ENCODE measurements at places on chromosomes 7 and 10.

- DNase-seq: no peak
Observed at GRCh38 chr7:104973227-104973626, 40.8 kb upstream of the KMT2E start.

DNA sequence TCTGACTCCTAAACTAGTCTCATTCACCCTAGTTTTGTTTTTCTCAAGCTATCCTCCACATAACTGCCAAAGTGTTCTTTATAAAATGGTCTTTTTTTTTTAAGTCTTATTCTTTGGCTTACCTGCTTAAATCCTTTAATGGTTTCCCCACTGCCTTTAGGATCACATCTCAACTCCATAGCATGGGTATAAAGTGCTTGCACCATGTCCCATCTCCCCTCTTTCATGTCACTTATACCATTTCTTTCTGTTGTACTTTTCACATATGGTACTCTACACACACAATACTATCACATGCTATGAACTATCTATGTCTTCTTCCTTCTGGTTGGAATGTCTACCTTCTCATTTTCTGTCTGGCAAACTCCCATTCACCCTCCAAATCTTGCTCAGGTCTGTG, 5.1 kb downstream of the MTPAP start:
- DNase-seq: no peak

- DNase-seq: no peak
Observed at GRCh38 chr10:11828682-11829284, 5.6 kb downstream of the PROSER2 start.

GRCh38 chr10:15865304-15865703, 5.0 kb upstream of the MINDY3 start:
- DNase-seq: no peak

DNA sequence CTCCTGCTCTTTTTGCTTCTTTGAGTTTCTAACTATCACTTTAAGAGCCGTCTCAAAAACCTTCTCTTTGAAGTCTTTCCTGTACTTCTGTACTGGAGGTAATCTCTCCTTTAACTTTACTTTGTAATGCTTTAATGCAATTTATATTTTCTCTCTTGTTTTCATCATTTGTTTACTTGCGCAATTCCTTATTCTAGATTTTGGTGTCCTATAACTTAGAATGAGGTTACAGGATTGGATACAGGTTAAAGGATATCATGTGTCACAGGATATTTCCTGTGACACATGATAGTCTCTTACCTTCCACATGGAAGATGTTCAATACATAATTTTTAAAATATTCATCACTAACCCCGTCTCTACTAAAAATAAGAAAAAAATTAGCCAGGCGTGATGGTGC, 42.4 kb upstream of the CPN1 start:
- no peak for DNase-seq

DNA sequence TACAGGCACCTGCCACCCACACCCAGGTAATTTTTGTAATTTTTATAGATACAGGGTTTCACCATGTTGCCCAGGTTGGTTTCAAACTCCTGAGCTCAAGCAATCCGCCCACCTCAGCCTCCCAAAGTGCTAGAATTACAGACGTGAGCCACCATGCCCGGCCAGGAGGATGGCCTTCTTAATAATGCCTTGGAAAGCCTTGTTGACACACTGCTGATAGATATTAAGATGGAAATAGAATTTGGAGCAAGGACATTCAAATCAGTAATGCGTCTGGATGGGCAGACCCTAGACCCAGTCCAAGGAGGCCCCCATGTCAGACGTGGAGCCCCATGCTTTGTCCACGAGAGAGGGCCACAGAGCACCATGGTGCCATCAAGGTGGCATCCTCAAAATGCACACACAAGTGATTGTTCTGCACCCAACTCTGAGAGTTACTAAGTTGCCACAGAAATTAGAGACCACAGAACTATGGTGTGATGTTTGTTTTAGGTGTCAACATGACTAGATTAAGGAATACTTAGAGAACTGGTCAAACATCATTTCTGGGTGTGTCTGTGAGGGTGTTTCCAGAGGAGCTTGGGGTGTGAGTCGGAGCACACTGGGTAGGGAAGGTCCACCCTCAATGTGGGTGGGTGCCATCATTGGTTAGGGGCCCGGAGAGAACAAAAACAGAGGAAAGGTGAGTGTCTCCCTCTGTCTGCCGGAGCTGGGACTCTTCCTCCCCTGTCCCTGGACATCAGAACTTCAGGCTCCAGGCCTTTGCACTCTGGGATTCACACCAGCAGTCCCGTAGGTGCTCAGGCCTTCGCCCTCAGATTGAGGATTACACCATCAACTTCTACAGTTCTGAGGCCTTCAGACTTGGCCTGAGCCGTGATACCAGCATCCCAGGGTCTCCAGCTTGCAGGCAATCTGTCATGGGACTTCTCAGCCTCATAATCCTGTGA, 34.5 kb downstream of the EBF3 start:
- no peak for DNase-seq

- no peak for DNase-seq
Observed at GRCh38 chr10:27413387-27413786, 90.7 kb upstream of the RAB18 start.
